Heart right ventricle (tissue), 16 donors: ENCODE measurements at places on chromosomes 12 and 14.
A peak's percentile ranks its signal among the peaks of the same experiment; 100 is the strongest.

- peak; percentile 92 for DNase-seq
These were observed 20.1 kb downstream of the TSPAN9 start for GRCh38 chr12:3097186-3097804.

- no peak for DNase-seq
These were observed 25.4 kb downstream of the BATF start for GRCh38 chr14:75547552-75548250.

- no peak for DNase-seq
These were observed 1.6 kb downstream of the VDR start for GRCh38 chr12:47903151-47903611.

GRCh38 chr12:6582196-6582595 lies 14.1 kb upstream of the NOP2 start:
- DNase-seq, result no peak

- no peak for DNase-seq
These were observed 126.4 kb downstream of the PIWIL1 start for GRCh38 chr12:130463818-130464670.

DNA sequence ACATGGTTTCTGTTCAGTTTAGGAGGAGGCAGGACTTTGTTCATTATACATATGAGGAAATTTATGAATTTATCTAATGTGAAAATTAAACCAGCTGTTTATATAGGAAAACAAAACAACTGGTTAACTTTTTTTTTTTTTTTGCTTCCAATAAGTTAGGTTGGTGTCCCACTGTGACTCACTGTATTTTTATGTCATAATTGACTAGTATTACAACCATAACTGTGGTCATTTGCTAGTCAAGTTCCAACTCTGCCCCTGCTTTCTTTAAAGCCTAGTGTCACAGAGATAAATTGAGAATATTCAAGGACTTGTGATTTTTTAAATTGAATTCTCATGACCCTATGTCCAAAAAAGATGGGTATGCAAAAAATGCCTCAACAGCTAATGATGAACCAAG lies 227.7 kb downstream of the BCAT1 start:
- DNase-seq, result no peak

DNA sequence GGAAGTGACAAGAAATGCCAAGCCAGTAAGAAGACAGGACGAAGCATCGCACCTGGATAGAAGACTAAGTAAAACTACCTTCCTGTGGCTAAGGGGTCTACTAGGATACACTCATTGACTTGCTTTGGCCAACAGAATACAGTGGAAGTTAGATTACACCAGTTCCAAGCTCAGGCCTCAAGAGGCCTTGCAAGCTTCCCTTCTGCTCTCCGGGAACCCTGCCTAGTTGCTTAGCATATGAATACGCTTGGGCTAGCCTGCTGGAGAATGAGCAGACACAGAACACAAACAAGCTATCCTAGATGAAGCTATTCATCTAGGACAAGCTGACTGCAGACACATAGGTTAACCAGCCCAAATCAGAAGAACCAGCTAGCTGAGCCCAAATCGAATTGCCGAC lies 97.0 kb downstream of the DPF3 start:
- no peak for DNase-seq

- peak; percentile 54 for DNase-seq
These were observed 39.5 kb downstream of the BEGAIN start for GRCh38 chr14:100547633-100548294.

DNA sequence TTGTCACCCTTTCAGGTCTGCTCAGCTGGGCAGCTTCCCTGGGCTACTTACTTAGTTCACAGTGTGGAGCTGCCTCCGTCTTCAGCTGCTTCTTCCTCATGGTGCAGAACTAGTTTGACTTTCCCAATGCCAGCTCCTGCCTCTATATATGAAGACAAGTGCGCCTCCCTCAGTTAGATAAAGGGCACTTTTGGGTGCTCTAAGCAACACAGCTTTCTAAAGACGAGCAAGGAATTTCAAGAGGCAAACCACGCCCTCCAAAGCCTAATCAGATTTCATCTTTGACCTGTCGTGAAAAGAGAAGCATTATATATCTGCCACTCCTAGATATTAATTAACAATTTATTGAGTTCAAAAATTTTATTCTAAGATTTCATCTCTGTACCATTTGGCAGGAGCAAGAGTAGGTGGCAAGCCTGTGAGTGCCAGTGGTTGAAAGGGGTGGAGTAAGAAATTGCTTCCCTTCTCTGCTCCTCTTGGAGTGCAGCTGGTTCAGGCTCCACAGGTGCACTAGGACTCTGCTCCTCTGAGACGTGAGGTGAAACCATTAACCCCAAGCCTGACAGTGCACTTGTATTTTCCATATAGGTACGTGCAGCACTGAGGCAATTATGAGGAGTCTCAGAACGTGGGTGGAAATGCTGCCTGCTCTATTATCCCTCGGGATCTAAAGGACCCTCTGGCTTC lies 2.1 kb upstream of the SLC11A2 start:
- no peak for DNase-seq

- DNase-seq, result no peak
These were observed 41.6 kb downstream of the ACACB start for GRCh38 chr12:109157986-109158385.

- no peak for DNase-seq
These were observed 50.2 kb upstream of the SMCO2 start for GRCh38 chr12:27396216-27396815.

- DNase-seq, result no peak
These were observed 64.5 kb downstream of the ANKRD9 start for GRCh38 chr14:102445066-102445465.

DNA sequence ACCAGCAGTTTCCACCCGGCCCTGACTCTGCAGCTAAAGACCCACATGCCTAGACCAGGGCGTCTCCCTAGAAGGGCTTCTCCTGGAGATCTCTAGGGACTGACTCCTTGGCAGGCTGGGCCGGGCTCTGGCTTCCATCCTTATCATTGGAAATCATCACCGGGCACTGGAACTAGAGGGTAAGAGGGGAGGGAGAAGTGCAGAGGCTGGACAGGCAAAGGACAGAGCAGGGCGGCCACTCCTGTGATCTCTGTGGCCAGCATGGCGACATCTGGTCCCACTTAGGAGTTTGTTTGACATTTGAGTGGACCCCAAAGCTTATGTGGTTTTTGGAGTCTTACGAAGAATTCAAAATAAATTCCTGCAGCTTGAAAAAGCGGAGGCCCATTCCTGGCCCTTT lies 7.1 kb downstream of the LTBP2 start:
- DNase-seq, result no peak

DNA sequence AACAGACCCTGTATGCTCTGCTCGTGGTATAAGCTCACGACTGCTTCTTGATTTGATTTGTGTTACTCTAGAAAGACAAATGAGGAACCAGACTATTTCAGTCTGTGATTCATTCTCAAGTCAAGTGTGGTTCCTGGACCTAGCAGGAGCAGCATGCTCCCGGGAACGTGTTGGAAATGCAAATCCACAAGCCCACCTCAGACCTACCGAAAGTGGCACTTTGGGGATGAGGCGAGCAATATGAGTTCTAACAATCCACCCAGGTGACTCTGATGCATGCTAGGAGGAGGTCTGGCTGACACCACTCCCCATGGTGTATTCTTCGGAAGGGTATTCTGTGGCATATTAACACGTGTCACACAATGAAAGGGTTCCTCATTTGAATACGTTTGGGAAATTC lies 59.5 kb upstream of the TMX1 start:
- DNase-seq, result no peak
